ENCODE measurements at places on chromosomes 1 and 21. TPM values are rescaled to one million over a fixed set of nuclear protein-coding genes. Genes with fewer than 3 reads are reported as not detected.
A peak's percentile ranks its signal among the peaks of the same experiment; 100 is the strongest.

DNA sequence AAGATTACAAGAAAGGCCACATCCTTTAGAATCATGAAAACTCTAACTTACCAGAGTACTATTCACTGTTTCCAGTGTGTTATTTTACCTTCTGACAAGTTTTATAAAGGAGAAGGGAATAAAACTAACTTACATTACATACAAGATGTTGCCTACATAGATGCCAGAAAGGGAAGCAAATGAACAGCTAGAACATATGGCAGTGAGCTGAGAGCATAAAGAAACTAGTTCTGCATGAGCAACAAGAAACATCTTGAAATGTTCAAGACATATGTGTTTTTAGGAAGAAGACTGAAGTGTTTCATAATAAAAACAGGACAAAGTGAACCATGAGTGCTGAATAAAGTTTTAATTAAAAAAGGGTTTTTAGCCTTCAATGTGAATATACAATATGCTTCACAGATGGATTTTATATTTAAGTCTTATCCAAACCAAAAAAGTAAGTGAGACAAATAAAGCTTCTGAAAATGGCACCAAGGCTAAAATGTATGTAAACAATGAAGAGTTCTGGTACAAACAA lies 39.4 kb downstream of the SLC5A9 start:
- no peaks in the 10 kb centered on the region for H3K4me1 ChIP-seq
- DNase-seq, result no peak
- H3K27ac ChIP-seq, result no peak overlapping the region
- no peak overlapping the region for H3K4me3 ChIP-seq

GRCh38 chr1:81149649-81150325 lies 650.9 kb upstream of the ADGRL2 start:
- no peaks in the 10 kb centered on the region for H3K27me3 ChIP-seq
- no peak for DNase-seq
- no peak overlapping the region for H3K27ac ChIP-seq
- no peak overlapping the region for H3K4me3 ChIP-seq

DNA sequence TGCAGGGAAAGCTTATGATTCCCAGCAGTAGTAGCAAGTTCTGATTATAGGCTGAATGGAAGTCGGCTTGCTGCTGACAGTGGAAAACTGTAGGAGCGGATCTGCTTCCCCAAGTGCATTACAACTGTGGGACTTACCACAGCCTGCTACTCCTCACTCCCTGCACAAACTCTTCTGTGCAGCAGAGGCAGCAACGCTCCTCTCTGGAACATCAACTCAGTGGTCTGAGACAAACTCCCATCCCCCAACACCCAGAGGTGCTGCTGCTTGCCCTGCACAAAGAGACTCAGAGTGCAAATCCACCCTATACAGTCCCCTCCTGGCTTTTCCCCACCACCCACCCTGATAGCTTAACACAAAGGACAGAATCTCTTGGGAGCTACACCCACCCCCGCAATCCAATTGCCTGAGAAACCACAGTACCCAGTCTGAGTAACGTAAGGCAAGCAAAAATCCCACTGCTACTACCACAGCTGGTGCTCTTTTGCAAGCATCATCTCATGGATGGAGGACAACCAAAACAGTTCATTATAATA lies 1455.2 kb downstream of the AMY1C start:
- no peak overlapping the region for H3K27ac ChIP-seq
- no peaks in the 10 kb centered on the region for H3K27me3 ChIP-seq
- H3K4me1 ChIP-seq, result no peaks in the 10 kb centered on the region
- DNase-seq, result no peak
- no peak overlapping the region for H3K4me3 ChIP-seq

DNA sequence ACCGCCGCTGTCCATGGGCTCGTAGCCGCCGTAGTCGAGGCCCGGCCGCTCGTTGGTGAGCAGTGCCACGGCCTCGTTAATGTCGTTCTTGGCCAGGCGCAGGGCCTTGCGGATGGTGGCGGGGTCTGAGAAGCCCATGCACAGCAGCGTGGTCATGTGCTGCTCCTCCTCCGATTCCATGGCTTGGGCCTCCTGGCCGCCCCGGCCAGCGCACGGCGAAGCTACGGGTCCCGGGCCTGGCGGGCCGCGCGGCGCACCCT lies 300 bp downstream of the USP24 start:
- H3K36me3 ChIP-seq, result peaks cover 19% of the 10 kb centered on the region
- H3K27me3 ChIP-seq, result no peaks in the 10 kb centered on the region
- peak overlapping the region; percentile 63 for H3K4me3 ChIP-seq
- H3K4me1 ChIP-seq, result peaks cover 64% of the 10 kb centered on the region
- peak overlapping the region; percentile 45 for H3K27ac ChIP-seq

DNA sequence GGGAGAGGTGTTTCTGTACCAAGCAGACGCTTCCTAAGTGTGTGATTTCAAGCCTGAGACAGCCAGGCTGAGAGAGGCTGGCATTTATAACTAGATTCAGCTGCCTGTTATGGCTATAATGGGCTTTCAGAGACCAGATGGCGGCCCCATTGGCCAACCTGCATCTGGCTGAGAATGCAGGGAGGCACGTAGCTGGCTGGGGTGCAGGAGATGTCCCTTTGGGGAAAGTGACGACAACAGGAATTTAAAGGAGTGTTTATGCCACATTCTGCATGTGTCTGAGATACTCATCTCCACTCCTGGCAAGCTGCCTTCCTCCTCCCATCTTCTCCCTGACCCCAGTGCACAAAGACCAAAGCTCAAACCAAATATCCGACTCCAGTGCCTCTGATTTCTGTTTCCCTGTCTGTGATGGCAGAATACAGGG lies 21.3 kb upstream of the CCDC190 start:
- peaks cover 10% of the 10 kb centered on the region for H3K27me3 ChIP-seq
- DNase-seq, result no peak
- no peak overlapping the region for H3K27ac ChIP-seq
- H3K36me3 ChIP-seq, result no peaks in the 10 kb centered on the region
- H3K4me3 ChIP-seq, result no peak overlapping the region

TNFRSF14 gene
- total RNA-seq, result 86.5 TPM

CENPL gene
- 39.2 TPM for total RNA-seq
